ENCODE measurements at places on chromosomes 2 and 18. TPM values are rescaled to one million over a fixed set of nuclear protein-coding genes. Genes with fewer than 3 reads are reported as not detected.

Gene ERICH2
- total RNA-seq = not detected

Gene DAW1
- not detected for total RNA-seq

DNA sequence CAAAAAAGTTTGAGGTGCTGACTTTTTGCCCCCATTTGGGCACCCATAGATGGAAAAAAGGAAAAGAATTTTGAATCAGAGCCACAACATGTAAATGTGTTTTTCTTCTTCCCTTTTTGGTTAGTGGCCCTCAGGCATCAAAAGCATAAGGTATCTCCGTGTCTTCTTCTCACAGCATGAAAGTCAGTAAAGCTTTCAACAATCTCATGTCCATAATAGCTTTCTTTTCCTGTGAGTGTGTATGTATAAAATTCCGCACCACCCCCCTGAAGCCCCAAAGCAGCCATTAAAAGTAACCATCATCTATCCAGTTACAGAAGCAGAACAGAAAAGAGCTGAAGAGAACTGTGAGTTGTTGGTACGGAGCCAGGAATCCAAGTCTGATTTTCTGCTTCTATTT, 1539.7 kb upstream of the ACVR2A start:
- no peaks in the 10 kb centered on the region for H3K36me3 ChIP-seq
- H3K27me3 ChIP-seq = no peaks in the 10 kb centered on the region
- no peaks in the 10 kb centered on the region for H3K4me1 ChIP-seq

Gene NDC80
- total RNA-seq = not detected

Gene KCMF1
- total RNA-seq = 164 TPM

Gene FAM117B
- total RNA-seq = 4.5 TPM

Gene SOX11
- total RNA-seq = not detected

GRCh38 chr2:144675731-144676130, 155.8 kb upstream of the ZEB2 start:
- no peaks in the 10 kb centered on the region for H3K4me1 ChIP-seq
- H3K36me3 ChIP-seq = no peaks in the 10 kb centered on the region
- no peak overlapping the region for H3K27ac ChIP-seq

GRCh38 chr2:145931781-145932395, 1412.0 kb upstream of the ZEB2 start:
- no peaks in the 10 kb centered on the region for H3K4me1 ChIP-seq
- no peak overlapping the region for H3K4me3 ChIP-seq
- H3K36me3 ChIP-seq = no peaks in the 10 kb centered on the region
- H3K27ac ChIP-seq = no peak overlapping the region
- no peak for DNase-seq

- DNase-seq = no peak
- no peaks in the 10 kb centered on the region for H3K27me3 ChIP-seq
- H3K36me3 ChIP-seq = no peaks in the 10 kb centered on the region
- no peak overlapping the region for H3K27ac ChIP-seq
- H3K4me3 ChIP-seq = no peak overlapping the region
Observed at GRCh38 chr2:206408323-206409320, 34.7 kb upstream of the ADAM23 start.

Gene PRSS56
- 3.2 TPM for total RNA-seq

Gene CTAGE1
- not detected for total RNA-seq

DNA sequence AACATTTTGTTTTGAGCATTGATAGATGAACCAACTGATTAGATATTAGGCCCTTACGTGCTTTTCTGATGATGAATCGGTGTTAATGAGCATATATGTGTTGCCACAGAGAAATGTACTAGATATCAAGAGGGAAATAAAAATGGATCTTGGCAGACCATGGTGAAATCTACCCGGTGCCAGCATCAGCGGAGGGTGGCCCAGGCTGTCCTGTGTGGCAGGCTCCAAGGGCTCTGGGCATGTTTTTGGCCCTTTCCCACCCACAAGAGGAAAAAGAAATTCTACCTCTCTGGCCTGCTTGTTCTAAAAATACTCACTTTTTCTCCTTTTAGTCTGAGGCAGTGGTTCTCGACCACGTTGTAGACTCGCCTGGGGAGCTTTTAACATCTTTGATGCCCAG, 154.2 kb downstream of the CTIF start:
- peak overlapping the region; percentile 73 for H3K27ac ChIP-seq
- DNase-seq = no peak
- no peak overlapping the region for H3K4me3 ChIP-seq
- peaks cover 31% of the 10 kb centered on the region for H3K4me1 ChIP-seq
- H3K36me3 ChIP-seq = no peaks in the 10 kb centered on the region
- H3K27me3 ChIP-seq = no peaks in the 10 kb centered on the region

DNA sequence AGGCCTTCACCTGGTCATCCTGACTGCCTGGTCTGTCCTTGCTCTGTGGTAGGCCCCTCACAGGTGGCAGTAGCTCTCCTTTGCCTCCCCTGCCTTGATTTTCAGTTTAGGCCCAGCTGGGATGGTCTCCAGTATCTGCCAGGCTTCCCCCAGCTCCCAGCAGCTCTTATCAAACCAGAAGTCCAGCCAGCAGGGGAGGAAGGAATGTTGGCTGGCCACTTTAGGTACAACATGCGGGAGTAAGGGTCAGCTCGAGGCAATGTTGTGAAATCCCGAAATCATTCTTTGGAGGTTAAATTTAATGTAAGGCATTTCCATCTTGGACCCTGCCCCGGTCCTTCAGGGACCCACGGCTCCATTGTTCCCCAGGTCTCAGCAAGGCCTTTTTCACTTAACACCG, 16.8 kb downstream of the ATP6V1C2 start:
- no peak overlapping the region for H3K27ac ChIP-seq
- no peaks in the 10 kb centered on the region for H3K4me1 ChIP-seq
- no peak for DNase-seq
- H3K36me3 ChIP-seq = no peaks in the 10 kb centered on the region
- H3K4me3 ChIP-seq = no peak overlapping the region
- H3K27me3 ChIP-seq = no peaks in the 10 kb centered on the region

DNA sequence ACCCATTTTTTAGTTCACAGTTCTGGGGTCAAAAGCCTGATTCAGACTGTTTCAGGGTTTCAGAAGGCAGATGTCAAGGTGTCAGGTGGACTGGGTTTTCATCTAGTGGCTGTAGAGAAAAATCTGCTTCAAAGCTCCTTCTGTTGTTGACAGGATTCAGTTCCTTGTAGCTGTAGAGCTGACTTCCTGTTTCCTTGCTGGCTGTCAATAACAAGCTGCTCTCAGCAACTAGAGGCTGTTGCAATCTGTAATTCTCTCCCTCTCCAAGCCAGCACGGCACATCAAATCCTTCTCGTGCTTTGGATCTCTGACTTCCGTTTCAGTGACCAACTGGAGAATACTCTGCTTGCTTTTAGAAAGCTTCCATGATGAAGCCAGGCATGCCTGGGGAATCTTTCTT, 179.4 kb downstream of the DOK6 start:
- H3K27ac ChIP-seq = no peak overlapping the region
- DNase-seq = no peak
- H3K4me1 ChIP-seq = no peaks in the 10 kb centered on the region
- no peaks in the 10 kb centered on the region for H3K36me3 ChIP-seq

DNA sequence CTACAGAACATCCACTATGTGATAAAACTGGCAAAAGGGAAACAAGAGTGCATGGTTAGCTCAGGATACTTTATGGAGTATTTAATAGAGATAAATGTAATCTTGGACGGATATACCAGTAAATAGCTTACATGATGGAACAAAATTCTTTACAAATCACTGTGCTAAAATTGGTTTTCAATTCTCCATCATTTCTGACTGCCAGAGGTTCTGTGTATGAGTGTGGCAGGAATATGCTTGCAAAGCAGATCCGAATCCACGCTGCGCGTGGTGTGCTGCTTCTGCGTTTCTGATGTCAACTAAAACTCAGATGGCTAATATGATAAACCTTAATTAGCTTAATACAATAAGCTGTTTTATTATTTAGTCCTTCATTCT, 2.1 kb downstream of the ZNF532 start:
- peak overlapping the region; percentile 93 for H3K27ac ChIP-seq
- H3K4me3 ChIP-seq = no peak overlapping the region
- no peaks in the 10 kb centered on the region for H3K27me3 ChIP-seq
- peaks cover 80% of the 10 kb centered on the region for H3K4me1 ChIP-seq
- no peak for DNase-seq

- H3K4me1 ChIP-seq = peaks cover 4% of the 10 kb centered on the region
- H3K27ac ChIP-seq = no peak overlapping the region
- no peak overlapping the region for H3K4me3 ChIP-seq
Observed at GRCh38 chr2:219687882-219688559, 60.6 kb downstream of the SLC4A3 start.

Data from gastrocnemius medialis (tissue), 4 donors.